ENCODE measurements at places on chromosomes 6 and 20. TPM values are rescaled to one million over a fixed set of nuclear protein-coding genes. Genes with fewer than 3 reads are reported as not detected.

OPRM1 gene
- total RNA-seq = 0.66 TPM

SPATS1 gene
- not detected for total RNA-seq

UBD gene
- total RNA-seq = 0.50 TPM

RHAG gene
- not detected for total RNA-seq

ARHGAP40 gene
- 0.42 TPM for total RNA-seq

DDO gene
- total RNA-seq = 0.29 TPM

NRSN1 gene
- total RNA-seq = 1.2 TPM

NDRG3 gene
- 22.6 TPM for total RNA-seq

IYD gene
- total RNA-seq = not detected

CST4 gene
- total RNA-seq = not detected

SCGN gene
- total RNA-seq = 1.7 TPM

MUC21 gene
- total RNA-seq = not detected

TINAG gene
- total RNA-seq = not detected

CNBD2 gene
- total RNA-seq = 4.3 TPM

MCHR2 gene
- not detected for total RNA-seq

EEF1A2 gene
- 7.6 TPM for total RNA-seq

PSMF1 gene
- 73.9 TPM for total RNA-seq

All from esophagus muscularis mucosa (tissue), 4 donors.